ENCODE measurements at places on chromosomes 2 and 18.
A peak's percentile ranks its signal among the peaks of the same experiment; 100 is the strongest.

GRCh38 chr2:115596659-115597375 lies 1154.4 kb downstream of the DPP10 start:
- DNase-seq: no peak

- DNase-seq: no peak
Measured at GRCh38 chr2:13390676-13391075, 673.9 kb downstream of the TRIB2 start.

GRCh38 chr2:155866477-155866876 lies 466.0 kb downstream of the NR4A2 start:
- DNase-seq: no peak

- no peak for DNase-seq
Measured at GRCh38 chr2:168146892-168147810, 100.2 kb downstream of the STK39 start.

GRCh38 chr2:73214120-73215035 lies at the start of gene SMYD5:
Gene SMYD5, plus strand, starts transcription at chr2:73214245. Its CDS starts 22 bp downstream, at chr2:73214267.
- DNase-seq: peak; percentile 35

DNA sequence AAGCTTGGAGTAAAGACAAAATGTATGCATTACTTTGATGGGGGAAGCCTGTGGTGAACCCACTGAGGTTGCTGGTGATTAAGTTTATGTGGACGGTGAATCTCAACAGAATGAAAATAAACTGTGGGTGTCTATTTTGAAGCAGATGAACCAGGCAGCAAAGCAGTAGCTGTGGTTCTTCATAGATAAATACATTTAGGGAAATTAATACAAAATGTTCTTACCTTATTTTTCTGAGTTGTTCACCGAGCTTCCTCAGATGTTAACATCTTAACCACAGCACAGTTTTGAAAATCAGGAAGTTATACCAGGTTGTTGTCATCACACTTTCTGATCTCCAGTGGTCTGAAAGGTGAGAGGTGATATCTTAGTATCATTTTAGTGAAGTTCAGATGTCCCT lies 53.9 kb downstream of the NCK2 start:
- DNase-seq: peak; percentile 5

GRCh38 chr2:120294008-120294340 lies 41.3 kb downstream of the RALB start:
- no peak for DNase-seq

DNA sequence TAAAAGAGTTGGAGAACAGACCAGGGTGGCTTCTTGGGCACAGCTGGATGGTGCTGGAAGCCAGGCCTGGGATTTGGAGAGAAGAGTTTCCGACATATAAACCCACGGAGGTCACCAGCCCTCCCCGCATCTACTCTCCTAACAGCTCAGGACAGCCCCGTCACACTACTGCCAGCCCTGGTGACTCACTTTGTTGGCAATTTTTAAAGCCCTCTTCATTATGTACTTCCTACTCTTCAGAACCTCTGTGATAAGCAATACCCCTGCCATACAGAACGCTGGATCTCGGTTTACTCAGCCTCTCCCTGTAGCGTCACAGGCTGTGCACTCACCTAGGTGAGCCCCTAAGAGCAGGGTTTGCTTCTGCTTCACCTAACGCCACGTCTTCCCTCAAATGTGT lies 48.1 kb downstream of the ID2 start:
- no peak for DNase-seq

- DNase-seq: no peak
Measured at GRCh38 chr2:209578394-209579001, 154.7 kb downstream of the MAP2 start.

DNA sequence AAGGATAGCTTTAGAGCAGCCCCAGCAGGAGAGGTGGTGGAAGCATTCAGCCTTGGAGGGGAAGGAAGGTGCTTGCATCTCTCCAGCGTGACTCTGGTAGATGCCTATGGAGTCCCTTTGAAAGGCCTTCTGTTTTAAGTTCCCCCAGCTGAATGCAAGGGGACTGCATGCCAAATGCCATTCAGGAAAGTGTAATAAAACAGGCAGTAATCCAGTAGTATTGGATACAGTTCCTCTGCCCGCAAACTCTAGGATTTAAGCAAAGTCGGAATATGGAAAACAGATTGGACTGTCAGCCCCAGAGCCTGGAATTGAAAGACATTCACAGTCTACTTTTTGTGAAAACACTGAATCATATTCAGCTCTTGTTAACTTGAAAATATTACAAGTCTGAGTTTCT lies 125.2 kb upstream of the GAREM1 start:
- no peak for DNase-seq

- DNase-seq: no peak
Measured at GRCh38 chr2:19575641-19576040, 217.2 kb upstream of the OSR1 start.

- no peak for DNase-seq
Measured at GRCh38 chr2:188466761-188467160, 175.1 kb downstream of the GULP1 start.

GRCh38 chr18:74528478-74528877 lies 5.8 kb upstream of the CNDP1 start:
- no peak for DNase-seq

DNA sequence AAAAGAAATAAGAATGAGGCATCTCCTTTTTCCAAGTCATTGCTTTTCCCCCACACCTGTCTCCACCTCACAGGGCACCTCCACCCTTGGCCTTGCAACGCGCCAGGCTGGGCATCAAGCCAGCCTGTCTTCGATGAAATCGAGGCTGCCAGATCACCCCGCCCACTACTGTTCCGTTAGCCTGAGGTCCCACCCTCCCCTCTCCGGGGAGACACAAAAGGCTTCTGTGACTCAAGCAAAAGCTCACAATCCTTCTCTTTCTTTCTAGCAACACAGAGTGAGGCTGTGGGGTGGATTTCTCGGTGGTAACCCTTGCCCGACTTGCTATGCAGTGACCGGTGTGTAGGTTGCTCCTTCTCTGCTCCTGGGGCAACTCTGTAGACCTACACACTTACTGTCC lies 9.9 kb downstream of the TNP1 start:
- DNase-seq: no peak

DNA sequence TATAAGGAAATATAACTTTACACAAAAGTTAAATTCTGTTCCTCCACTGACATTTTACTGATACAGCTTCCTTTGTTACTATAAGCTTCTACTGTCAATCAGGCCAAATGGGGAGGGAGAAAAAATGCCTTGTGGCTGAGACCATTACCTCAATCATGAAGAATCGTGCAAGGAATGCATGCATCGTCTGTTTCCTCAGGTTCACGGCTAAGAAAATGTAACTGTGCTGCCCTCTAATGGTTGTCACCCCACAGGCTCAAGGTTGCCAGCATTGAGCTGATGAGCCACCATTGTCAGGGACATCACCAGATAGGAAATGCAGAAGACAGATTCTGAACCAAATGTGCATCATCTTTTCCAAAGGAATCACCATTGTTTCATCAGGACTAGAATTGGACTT lies 426.9 kb downstream of the CDH2 start:
- DNase-seq: no peak

GRCh38 chr2:28389399-28390240 lies 3.0 kb upstream of the FOSL2 start:
- no peak for DNase-seq

GRCh38 chr2:164808776-164809175 lies 32.8 kb downstream of the COBLL1 start:
- no peak for DNase-seq

- no peak for DNase-seq
Measured at GRCh38 chr2:207123776-207124391, 41.9 kb downstream of the KLF7 start.

DNA sequence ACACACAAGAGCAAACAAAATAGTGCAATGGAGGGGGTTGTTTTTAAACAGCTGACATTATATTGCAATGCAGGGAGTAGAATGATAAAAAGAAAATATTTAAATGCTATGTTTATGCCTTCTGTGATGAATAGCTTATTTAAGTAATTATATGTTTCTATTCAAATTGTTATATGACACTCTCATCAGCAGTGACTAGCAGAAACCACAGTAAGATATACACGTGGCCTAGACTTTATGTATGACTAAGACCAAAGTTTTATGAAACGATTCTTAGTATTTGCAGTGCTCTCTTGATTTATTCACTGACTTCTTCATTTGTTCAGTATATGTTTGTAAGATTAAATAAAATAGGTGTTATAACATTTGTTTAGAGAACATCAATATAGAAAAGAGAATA lies 26.1 kb upstream of the C1D start:
- DNase-seq: no peak

GRCh38 chr18:67938660-67939059 lies 422.1 kb upstream of the DSEL start:
- no peak for DNase-seq

DNA sequence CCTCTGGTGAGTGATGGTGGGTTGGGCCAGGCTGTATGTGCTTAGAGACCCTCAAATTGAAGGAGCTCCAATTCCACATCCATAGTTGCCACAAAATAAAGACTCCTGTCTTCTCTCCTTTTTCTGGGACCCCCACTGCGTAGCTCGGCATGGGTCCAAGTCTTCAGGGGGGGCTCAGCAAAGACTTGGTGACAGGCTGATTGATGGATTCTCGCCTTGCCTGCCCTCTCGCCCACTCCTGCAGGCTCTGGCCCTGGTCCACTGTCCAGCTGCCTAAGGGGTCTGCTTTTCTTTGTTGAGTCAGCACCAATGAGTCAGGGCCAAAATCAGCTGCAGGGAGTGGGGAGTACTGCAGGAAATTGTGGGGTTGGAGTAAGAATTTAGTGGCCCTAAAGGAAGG lies 21.5 kb downstream of the RPL37A start:
- DNase-seq: no peak

DNA sequence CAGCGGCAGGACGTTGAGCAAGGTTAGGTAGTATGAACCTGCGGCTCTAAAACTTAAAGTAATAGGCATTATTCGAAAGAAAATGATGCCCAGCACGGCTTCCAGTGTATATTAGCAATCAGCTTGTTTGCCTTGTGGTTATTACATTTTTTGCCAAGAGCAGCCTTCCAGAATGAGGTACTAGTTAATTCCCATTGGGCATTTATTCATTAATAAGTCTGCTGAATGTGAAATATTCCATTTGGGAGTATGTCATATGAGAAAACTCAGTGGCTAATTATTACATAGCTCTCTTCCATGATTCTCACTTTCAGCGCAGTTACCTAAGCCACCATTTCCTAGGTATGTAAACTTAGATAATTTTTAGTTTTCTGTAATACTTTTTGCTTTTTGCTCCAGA lies 12.9 kb downstream of the CRIM1 start:
- DNase-seq: no peak

- DNase-seq: no peak
Measured at GRCh38 chr2:3349211-3349693, 28.4 kb downstream of the EIPR1 start.

GRCh38 chr18:31946305-31947046 lies 3.5 kb upstream of the TRAPPC8 start:
- no peak for DNase-seq

DNA sequence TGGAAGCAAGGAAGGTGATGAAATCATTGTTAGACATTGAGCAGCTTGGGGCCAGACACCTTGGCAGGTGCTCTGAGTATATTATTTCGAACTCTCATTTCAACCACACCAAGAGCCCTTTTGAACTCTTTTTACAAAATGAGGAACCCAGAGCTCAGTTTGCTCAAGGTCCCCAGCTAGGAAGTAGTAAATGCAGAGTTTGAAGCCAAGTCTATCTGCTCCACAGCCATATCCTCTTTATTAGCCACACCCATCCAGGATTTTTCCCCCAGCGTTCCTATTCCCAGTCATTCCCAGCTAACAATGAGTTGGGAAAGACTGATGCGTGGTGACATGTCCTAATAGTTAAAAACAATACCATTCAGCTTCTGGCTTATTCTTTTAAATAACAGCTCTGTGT lies 40.2 kb downstream of the SEMA4F start:
- DNase-seq: no peak

DNA sequence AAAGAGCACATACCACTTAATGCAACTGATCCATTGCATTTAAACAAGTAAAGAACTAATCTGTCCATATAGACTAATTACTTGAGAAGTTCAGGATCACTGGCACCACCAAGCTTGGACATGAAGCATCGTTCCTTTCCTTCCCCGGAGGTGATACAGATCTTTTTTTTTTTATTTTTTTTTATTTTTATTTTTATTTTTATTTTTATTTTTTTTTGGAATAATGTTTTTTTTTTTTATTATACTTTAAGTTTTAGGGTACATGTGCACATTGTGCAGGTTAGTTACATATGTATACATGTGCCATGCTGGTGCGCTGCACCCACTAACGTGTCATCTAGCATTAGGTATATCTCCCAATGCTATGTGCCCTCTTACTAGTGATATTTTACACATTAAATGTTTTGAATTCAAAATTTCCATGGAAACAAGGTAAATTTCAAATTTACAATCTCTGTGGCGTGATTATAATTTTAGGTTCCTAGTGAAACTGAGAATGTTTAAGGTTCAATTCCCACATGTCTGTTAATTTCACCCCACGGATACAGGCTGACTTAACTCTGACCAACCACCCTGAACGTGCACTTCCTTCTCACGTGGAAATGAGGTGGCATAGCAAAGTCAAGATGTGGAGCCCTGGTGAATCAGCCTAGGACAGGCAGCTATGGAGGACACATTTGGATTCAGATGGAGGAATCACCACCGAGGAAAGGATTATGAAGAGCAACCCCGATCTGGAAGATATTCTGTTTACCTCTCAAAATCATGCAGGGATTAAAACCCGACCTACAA lies 101.6 kb upstream of the THOC1 start:
- DNase-seq: no peak

- no peak for DNase-seq
Measured at GRCh38 chr18:57214976-57215375, 68.1 kb downstream of the BOD1L2 start.

DNA sequence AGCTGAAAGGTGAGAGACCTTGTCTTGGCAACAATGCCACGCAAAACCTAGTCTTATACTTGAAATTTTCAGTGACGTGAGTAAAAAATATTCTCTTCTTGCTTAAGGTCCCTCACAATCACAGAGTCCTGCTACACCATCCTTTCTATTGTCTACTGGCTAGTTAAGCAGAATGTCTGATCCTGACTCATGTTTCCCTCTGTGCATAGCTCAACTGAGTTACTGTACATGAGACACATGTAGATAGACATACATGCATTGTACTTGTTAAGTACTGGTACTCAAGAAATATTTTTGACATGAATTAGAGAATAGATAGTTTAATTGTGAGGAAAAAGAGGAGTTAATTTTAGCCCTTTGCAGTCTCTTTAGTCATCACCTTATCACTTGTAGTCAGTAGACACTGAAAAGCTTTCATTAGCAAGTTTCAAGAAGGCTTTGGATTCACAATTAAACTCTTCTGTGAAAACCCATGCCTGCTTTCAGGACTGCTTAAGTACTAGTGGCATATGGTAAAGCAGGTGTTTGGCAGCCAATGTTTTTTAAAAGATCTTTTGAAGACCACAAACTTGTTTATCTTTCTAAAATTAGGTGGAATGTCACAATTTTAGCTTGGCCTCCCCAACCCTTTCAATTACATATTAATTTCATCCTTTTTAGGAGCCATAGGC lies 158.7 kb upstream of the CCDC150 start:
- DNase-seq: no peak

- DNase-seq: no peak
Measured at GRCh38 chr2:239751679-239752355, 273.3 kb downstream of the NDUFA10 start.

GRCh38 chr2:140865837-140866236 lies 1265.0 kb downstream of the LRP1B start:
- no peak for DNase-seq

- no peak for DNase-seq
Measured at GRCh38 chr2:102474785-102475184, 1.8 kb downstream of the SLC9A4 start.

- no peak for DNase-seq
Measured at GRCh38 chr2:102660574-102660973, 41.2 kb downstream of the SLC9A2 start.
